ACHN (cell line): ENCODE measurements at places on chromosomes 11 and 22.

DNA sequence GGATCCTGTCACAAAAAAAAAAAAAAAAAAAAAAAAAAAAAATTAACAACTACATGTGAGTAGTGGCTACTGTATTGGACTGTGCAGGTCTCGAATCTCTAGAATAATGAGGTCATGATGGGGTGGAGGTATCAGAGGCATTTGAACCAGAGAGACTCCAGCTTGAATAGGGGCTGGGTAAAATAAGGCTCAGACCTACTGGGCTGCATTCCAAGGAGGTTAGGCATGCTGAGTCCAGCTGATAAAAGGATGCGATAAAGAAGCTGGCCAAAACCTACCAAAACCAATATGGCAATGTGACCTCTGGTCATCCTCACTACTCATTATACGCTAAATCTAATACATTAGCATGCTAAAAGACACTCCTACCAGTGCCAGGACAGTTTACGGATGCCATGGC is 5.9 kb upstream of the PACSIN3 start:
- DNase-seq, result no peak

DNA sequence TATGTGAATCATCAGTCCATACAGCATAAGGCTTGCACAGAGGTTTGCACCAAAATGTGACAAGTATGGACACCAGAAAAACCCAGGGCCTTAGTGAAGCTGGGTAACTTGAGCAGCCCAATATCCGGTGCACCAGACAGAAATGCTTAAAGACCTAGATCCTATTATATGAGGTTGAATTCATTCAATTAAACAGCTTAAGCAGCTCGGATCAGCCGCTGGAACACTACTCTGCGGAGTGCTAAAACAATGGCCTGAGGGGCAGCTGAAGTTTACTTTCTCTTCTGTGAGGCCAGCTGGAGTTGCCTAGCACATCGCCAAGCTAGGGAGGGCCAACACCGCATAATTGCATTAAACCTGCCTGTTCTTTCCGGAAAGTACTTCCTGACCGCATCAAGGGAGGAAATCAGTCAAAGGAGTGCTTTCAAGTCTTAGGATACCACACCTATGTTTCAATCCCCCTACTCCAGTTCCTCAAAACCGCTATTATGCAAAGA is 17.0 kb upstream of the FAM181B start:
- no peak for DNase-seq

DNA sequence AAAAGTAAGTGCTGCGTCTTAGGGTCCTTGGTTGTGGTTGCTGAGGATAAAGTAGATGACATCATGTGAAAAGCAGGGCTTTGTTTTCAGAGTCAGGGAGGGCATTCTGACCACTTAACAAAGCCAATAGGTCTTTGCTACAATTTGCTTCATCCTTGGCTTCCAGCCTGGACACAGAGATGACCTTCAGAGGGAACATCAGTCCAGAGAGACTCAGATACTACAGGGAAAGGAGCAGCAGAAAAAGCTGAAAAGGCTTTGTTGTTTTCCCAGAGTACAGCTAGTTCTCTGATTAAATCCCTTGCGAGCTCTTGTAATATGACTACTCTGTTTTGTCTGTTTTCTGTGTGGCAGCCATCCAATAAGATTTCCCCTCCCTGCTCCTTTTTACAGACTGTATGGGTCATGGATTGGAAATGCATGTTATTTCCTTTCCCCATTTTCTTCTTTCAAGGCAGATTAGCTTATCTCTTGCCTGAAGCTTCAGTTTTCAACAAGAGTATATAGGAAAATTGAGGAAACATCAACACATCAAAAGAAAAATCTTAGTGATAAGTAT is 31.9 kb downstream of the ATG13 start:
- no peak for DNase-seq

GRCh38 chr11:44179173-44179572 is 83.7 kb downstream of the EXT2 start:
- DNase-seq, result no peak

GRCh38 chr11:14240221-14240620 is 118.8 kb downstream of the RRAS2 start:
- DNase-seq, result no peak

- DNase-seq, result no peak
These were observed 92.1 kb downstream of the PARVA start for GRCh38 chr11:12469451-12469850.

- DNase-seq, result no peak
These were observed 13.5 kb downstream of the TCF20 start for GRCh38 chr22:42256930-42257329.

DNA sequence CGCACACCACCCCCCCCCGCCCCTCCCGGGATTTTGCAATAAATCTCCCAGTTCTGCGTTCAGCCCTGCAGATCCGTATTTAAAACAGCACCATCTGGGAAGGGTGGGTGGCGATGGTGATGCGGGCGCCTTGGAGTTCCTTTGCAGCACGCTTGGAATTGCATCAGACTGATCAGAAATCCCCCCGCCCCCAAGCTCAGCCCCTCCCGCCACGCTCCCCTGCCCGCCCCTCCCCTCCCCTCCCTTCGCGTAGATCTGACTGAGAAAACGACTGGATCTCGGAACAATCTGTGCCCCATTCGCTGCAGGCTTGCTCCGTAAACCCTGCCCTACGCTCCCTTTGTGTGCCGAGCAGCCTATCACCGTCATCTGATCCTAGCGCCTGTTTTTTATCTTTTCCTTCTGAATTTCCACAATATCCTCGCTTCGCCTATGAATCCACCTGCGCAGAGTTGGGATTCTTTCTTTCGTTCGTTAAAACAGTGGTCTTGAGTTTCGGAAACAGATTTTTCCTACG is 18.1 kb upstream of the BDNF start:
- peak; percentile 89 for DNase-seq

DNA sequence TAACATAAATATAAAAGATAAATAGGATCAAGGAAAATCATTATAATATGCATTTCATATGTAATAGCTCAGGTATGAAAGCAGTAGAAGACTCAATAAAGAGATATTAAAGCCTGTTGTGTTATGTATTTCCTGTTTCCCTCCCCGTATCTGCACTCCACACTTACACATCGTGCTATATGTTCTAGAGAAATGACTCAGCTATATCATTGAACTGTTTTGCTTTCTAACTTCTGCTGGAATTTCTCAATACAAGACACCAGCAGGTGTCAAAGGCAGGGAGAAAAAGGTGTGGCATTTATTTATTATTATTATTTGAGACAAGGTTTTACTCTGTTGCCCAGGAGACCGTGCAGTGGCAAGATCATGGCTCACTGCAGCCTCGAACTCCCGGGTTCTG is 842.8 kb upstream of the CNTN5 start:
- no peak for DNase-seq

- DNase-seq, result no peak
These were observed 29.5 kb upstream of the RAB1B start for GRCh38 chr11:66238786-66239413.

DNA sequence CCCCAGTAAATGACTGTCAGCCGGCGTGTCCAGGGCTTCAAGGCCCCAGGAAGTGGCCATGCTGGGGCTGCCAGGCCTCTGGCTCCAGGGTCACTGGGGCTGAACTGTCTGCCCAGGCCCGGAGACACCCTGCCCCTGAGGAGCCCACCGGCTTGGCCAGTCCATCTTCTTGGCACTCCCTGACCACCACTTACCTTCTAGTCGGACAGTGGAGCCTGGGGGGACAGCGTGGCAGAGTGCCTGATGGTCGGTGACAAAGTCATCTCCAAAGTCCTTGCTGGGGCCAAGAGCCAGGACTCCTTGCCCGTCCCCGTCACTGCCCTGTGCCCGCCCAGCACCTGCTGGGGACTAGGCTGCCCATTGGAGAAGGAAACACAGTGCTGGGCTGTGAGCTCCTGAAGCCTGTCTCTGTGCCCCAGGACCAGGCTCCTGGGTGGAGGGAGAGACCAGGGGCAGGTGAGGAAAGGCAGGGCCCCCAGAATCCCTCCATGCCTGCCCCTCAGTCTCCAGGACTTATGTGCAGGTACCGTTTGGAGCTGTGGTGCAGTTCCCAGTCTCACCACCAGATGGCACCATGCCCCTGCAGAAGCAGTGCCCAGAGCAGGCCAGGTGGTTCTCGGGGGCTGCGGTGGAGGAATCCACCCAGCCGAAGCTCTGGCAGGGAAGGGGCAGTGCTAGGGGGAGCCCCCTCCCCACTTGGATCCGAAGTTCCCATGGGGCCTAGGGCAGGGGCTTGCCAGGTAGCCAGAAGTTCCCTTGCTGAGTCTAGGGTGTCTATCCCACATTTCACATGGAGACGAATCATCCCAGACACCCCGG is 6.0 kb upstream of the CCDC188 start:
- peak; percentile 72 for DNase-seq

GRCh38 chr11:104654181-104654813 is 244.0 kb downstream of the CASP12 start:
- DNase-seq, result no peak

GRCh38 chr11:108551651-108552462 is 41.7 kb downstream of the EXPH5 start:
- no peak for DNase-seq

DNA sequence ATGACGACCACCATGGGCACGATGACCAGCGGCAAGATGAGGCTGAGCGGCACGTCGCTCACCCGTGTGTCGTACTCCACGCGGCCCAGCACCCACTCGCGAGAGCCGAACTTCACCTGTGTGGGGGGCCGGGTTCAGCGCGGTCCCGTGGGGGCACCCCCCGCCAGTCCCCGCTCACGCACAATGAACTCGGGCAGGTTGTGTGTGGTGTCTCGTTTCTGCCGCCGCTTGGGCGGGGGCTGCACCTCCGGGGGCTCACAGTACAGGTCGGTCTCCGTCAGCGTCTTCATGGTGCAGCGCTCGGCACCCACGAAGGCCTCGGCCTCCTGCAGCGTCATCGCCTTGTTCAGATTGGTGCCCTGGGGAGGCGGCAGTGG is 11.2 kb upstream of the MAPK11 start:
- no peak for DNase-seq

DNA sequence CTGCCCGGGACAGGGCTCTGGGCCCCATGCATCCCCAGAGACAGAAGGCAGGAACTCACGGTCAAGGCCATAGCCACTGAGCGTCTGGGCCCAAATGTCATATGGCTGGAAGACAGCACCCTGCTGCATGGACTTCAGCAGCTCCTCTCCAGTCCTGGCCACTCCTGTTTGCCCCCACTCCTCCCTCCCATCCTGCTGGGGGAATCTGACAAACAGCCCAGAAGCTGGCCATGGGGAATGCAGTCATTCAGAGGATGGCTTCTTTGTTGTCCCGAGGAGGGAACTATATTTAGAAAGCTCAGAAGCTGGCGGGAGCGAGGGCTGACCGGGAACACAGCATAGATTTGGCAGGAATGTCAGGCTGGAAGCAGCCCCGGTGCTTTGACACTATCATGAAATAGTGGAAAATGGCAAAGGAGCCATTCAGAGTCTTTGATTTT is 35.0 kb downstream of the DKK3 start:
- DNase-seq, result no peak

DNA sequence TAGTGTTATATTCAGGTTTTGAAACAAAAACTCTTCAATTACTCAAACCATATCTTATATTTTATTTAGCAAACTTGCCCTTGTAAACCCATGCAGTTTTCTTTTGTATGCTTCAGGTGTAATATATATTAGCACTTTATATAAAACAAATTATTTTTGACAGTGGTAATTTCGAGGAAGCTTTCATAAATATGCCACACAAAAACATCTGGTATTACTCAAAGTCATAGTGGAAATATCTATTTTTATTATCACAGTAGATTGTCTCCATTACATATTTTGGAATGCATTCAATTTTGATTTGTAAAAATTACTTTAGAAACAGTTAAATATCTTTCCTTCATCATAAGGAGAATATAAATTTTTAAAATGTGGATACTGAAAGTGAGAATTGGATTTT is 89.1 kb upstream of the FIBIN start:
- no peak for DNase-seq

DNA sequence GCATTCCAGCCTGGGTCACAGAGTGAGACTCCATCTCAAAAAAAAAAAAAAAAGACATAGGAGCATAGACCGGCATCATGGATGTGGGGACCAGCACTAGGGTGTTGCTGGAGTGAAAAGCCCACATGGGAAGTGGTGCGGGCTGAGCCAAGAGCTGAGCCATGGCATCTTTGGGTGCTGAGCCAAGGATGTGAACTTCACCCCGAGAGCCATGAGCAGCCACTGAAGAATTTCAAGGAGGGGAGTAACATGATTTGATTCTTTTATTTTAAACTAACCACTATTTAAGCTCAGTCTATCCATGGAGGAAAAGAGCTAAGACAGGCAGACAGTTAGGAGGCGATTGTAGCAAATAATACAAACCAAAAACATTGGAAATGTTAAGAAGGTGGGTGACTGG is 57.4 kb downstream of the AHNAK start:
- DNase-seq, result no peak

- no peak for DNase-seq
These were observed 148.5 kb downstream of the NAV2 start for GRCh38 chr11:19861171-19861570.

GRCh38 chr11:24705474-24705873 is 208.6 kb downstream of the LUZP2 start:
- no peak for DNase-seq

DNA sequence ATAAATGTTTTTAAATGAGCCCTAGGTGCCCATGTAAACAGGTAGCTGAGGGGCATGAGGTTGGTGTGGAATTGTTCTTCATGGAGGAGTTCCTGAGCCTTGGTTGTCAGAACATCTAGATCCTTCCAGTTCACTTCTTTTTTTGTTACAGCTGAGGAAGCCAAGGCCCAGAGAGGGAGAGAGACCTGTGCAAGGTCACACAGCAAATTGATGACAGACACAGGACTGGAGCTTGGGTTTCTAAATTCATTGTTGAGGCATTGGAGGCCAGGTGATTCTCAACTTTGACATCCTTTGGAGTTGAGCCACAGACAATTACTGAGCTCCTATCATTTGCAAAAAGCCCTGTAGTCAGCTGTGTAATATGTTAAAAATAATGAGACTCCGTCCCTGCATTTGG is 73.1 kb upstream of the CRYBB3 start:
- no peak for DNase-seq

DNA sequence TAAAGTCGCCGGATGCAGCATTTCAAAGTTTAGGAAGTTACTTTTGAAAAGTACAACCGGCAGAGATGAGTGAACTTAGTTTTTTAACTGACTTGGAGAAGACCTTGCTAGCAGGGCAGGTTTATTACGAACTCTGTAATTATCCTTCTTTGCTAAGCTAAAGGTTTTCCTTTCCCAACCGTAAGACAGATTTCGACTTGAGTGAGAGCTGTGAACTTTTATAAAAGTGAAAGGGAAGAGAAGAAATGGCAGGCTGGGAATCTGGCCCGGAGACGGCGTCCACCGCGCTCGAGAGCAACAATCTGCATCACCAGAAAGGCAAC is 659 bp upstream of the TEAD1 start:
- DNase-seq, result no peak

DNA sequence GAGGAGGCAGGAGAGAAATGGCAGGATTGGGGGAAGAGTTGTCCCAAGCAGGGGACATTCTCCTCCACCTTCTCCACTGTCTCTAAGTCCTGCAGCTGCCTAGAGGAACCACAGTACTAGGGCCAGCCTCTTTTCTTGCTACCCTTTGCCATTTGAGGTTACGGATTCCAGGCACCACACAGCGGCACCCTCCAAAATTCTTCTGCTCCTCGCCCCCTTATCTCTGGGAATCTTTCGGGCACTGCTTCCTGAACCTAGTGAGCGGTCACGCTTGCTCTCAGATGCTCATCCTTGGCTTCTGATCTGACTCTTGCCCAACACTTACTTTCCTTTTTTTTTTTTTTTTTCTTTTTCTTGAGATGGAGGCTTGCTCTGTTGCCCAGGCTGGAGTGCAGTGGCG is 26.6 kb upstream of the XBP1 start:
- DNase-seq, result no peak

GRCh38 chr11:9660886-9661285 is 3.0 kb upstream of the SWAP70 start:
- DNase-seq, result no peak
